Stimulated activated CD4-positive, alpha-beta T cell treated with anti-CD3 and anti-CD28 coated beads, Interleukin-4, amount 100 ng/mL, for 24 hours (primary cell): ENCODE measurements at places on chromosomes 5 and 9.

DNA sequence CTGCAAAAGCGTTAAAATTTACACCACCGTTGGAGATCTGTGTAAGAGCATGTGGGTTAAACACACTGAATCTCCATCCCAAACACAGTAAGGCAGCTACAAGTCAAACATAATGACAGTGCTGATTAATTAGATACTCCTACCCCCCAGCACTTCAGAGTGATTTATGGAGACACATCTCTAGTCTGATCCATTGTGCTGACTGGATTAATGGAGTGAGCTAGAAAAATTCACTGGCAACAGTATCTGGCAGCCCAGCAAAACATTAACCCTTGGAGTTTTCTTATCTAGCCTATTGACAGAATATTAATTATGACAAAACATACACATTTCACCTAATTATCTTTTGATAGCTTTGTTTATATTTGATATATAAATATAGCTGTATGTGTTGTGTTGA lies 188.6 kb upstream of the ISL1 start:
- no peak for DNase-seq

DNA sequence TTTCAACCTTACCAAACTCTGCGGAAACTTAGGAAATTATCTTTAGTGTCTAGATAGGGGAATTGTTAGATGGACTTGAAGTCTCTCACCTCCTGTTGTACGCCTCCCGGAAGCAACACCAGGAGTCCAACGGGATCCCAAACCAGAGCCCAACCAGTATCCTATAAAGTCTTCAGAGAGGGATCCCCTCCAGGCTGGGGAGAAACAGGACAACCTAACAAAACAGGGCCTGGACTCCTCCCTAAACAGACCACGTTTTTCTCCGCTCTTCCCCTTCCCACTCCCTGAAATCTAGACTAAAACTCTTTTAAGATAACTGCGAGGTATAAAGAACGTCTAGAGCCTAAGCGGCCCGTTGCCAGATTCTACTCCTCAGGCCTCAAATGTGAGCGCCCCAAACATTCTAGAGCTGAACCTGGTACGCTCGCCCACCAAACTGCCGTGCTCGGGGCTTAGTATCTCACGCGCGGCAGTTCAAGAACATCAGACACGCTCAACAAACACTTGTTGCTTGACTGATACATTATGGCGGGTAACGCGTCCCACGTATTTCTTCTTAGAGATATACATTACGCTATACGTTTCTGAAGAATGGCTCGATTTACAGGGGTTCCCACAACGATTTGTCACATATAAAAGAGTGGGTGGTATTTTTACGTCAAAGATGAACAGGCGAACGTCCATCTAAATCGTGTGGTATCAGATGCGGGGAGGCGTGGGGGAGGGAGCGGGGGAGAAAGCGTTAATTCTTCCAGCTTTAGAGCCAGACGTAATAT lies 663 bp upstream of the SMIM27 start:
- peak; percentile 57 for DNase-seq

GRCh38 chr9:26768145-26768544 lies 124.5 kb downstream of the CAAP1 start:
- no peak for DNase-seq

- no peak for DNase-seq
Observed at GRCh38 chr9:2623288-2624050, 1.9 kb downstream of the VLDLR start.

DNA sequence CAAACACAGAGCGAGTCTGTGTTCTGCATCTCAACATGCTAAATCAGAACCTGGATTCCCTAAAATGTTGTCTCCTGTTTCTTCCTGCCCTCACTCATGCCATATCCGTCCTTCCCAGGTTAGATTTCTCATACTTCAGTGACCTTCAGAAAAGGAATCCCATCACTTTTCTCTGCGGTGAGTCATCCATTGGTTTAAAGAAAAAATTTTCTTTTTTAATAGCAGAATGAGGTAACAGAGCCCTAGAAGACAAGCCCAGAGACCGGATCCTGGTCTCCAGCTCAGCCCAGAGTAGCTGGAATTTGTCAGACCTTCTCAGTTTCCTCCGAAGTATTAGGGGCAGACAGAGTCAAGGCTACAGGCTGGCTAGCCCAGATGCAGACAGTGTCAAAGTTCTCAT lies 143.2 kb upstream of the DMRT1 start:
- no peak for DNase-seq

- no peak for DNase-seq
Observed at GRCh38 chr5:72623323-72623722, 116.1 kb upstream of the ZNF366 start.

DNA sequence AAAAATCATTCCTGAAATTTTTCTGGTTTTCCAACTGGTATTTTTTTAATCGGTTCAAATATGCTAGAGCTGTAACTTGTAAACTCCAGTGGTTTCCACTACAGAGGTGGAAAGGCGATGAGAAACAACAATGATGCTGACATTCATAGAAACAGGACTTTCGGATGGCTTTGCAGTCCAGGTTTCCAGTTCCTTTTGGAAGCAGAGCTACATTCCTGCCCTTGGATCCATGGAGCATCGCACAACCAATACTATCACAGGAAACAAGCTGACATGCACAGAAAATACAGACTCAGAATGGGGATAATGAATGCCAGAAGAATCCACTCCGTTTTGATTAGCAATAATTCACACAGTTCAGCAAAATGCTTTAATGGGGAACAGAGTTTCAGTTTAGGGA lies 140.0 kb downstream of the EPB41L4A start:
- DNase-seq: no peak
